Neural progenitor cell (in vitro differentiated cells): ENCODE measurements at places on chromosomes 11 and 22.

DNA sequence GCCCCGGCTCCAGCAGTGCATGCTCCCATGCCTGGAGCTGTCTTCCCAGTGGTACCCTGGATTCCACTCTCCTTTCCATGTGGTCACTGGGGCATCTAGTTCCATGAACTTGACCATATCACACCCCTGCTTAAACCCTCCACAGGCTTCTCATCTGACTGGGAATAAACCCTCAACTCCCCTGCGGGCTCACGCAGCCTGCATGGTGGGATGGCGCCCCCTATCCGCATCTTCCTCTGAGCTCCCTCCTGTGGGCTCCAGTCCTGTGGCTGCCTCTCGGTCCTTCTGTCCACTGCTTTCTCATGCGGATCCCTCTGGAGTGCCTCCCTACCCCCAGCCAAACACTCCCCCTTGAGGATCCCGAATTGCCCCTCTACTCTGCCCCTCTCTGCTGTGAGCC lies 41.4 kb upstream of the TTLL12 start:
- peak; percentile 57 for DNase-seq

DNA sequence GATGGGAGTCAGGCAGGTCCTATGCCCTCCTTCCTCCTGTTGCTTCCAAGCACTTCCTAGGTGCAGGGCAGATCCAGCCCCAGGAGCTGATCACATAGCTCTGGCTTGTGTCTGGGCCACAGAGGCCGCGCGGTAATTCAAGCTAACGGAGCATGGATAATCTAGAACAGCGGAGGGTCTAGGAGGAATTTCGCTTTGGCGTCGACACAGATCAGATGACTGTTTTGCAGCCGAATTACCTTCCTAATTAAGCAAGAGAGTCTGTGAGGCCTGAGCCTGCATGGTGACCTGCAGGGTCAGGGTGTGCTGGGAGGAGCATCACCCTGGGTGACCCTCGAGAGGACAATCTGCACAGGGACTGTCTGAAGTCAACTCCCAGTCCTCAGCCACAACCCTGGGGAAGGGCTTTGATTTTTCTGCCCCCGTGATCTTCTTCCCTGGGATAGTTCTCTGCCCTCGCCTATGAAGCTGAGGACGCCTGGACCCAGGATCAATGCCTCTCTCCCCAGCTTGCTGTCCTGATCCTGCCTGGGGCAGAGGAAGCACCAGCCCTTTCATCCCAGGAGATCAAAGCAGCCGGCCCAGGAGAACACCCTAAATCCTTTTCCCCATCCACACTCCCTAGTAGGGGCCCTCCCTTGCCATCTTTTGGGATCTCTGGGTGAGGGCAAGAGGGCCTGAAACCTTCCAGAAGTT lies 11.0 kb downstream of the NECTIN1 start:
- DNase-seq = peak; percentile 93

DNA sequence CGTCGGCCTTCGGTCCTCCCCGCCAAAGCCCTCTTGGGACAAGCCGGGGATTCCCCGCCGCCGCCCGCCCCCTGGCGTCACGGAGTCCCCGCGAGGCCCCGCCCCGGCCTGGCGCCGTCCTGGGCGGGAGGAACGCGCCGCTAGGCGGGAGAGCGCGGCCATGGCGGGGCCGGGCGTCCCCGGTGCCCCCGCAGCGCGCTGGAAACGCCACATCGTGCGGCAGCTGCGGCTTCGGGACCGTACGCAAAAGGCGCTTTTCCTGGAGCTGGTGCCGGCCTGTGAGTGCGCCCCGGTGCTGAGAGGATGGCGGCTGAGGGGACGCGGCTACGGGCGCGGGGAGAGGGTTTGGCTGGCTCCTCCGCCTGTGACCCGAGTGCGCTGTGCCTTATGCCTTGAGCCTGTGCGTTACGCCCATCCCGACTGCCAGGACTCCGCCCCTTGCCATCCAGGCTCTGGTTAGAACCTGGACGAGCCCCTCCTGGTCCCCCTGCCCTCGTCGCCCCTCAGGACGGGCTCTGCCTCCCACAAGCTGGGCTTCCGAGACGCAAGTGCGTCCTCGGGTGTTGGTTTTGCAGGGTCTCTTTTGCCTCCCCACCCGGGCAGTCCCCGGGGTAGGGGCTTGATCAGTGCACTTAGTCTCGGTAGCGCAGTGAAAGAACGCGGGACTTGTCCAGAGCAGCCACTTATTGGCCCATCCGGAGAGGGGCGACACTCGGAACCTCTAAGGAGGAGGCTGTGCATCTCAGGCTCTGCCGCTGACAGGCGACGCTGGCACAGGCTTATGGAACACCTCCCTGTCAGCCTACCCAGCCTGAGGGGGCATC lies at the start of gene ATG16L2:
Gene ATG16L2, plus strand, starts transcription at position 126 of the 824 bp plus-strand sequence. Its CDS starts 35 bp downstream, at position 161.
- DNase-seq = peak; percentile 96

DNA sequence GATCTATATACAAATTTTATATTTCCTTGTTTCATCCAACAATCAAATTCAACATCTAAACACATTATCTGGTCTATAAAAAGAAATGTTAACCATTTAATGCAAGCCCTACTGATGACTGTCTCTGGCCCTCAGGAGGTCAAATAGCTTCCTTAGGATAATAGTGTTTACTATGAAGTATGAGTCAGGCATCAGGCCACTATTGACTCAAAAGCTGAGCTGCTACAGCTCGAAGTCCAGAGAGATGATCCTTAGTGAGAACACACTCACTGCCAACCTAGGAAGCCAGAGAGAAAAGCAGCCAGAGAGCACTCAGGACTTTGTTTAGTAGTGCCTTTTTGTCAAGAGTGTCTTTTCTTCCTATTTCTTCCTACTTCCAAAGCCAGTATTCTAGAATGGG lies 171.8 kb downstream of the SOX6 start:
- DNase-seq = no peak

- no peak for DNase-seq
Measured at GRCh38 chr11:439315-440064, 2.3 kb downstream of the ANO9 start.

DNA sequence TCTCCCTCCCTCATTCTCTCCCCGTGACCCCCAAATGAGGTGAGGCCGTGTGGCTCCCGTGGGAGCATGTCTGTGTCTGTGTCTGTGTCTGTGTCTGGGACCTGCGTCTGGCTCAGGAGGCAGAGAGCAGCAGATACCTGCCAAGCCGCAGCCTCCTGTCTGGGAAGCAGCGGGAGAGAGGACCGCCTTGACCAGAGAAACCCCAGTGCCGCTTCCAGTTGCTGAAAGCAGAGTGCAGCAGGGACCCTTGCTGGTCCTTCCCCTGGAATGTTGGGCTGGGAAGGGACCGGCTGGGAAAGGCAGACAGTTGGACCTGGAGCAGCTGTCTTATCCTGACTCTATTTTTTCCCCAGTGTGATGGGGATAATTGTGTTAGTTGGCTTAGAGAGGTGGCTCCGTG lies 525 bp downstream of the CSDC2 start:
- DNase-seq = peak; percentile 40

- no peak for DNase-seq
Measured at GRCh38 chr11:86212019-86212611, 32.4 kb upstream of the EED start.

DNA sequence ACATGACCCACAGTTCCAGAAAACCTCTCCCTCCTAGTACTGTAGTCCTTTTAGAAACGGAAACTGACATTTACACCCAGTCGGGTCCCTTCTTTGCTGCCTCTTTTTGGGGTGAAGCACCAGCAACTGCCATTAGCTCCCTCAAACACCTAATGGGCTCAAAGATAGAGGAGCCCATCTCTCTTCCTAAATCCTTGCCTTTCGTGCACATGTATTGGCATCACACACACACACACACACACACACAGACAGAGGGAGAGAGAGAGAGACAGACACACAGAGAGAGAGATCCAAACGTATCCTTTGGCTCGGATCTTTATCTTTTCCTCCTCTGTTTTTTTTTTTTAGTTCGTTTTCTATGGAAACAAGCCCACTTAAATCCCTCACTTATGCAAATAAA lies 716 bp downstream of the GRM5 start:
- no peak for DNase-seq

- no peak for DNase-seq
Measured at GRCh38 chr11:108608548-108608947, 15.0 kb upstream of the EXPH5 start.

DNA sequence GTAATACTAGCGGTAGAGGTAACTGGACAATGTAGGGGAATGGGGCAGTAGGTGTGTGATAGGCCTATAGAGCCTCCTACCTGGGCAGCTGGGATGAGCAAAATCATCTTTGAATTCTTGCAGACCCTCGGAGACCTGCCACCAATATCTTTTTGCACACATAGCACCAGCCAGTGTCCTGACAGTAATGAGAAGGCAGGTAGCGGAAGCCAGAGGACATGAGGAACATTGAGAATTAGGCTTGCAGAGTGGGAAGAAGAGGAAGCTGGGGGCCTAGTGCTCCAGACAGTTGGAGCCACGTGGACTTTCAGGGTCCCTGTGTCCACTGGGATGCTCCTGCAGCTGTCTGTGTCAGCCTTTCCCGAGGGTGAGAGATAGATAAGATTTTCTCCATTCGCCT lies 17.2 kb upstream of the SYT13 start:
- no peak for DNase-seq

DNA sequence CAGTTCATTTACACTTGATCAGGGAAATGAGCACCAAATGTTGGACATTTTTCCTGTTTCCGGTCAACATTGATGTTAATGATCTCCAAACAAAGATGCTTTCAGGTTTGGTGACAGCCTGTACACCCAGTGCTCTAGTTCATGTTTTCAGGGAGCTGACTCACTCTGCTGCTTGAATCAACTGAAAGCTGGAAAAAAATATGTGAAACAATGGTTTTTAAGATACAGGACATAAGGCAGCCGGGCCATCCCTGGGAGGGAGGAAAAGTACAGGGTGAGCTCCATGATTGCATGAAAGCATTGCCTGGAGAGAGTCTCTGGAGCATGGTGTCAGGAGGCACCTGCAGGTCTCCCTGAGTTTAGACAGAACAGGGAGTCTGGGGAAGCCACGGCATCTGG lies 259.6 kb downstream of the TBC1D22A start:
- DNase-seq = no peak

- no peak for DNase-seq
Measured at GRCh38 chr11:92540096-92540495, 315.5 kb downstream of the FAT3 start.

- peak; percentile 55 for DNase-seq
Measured at GRCh38 chr22:22692707-22693530, 48.5 kb downstream of the GGTLC2 start.

DNA sequence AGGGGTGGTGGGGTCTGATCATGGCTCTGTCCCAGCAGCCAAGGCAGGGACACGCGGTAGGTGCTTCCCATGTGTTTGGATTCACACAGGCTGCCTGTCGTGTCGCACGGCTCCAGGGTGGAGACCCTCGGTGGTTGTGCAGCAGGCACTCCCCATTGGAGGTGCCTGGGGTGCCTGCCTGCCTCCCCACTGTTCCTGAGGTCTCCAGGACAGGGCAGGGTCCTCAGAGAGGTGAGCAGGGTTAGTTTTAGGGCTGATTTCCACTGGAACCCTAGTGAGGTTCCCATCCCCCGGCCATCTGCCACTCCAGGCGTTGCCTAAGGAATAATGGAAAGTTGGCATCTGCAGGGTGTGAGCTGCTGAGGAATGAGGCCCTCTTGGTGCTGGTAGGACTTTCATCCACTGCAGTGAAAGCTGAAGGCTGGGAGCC lies 32.3 kb downstream of the OSBPL5 start:
- no peak for DNase-seq

DNA sequence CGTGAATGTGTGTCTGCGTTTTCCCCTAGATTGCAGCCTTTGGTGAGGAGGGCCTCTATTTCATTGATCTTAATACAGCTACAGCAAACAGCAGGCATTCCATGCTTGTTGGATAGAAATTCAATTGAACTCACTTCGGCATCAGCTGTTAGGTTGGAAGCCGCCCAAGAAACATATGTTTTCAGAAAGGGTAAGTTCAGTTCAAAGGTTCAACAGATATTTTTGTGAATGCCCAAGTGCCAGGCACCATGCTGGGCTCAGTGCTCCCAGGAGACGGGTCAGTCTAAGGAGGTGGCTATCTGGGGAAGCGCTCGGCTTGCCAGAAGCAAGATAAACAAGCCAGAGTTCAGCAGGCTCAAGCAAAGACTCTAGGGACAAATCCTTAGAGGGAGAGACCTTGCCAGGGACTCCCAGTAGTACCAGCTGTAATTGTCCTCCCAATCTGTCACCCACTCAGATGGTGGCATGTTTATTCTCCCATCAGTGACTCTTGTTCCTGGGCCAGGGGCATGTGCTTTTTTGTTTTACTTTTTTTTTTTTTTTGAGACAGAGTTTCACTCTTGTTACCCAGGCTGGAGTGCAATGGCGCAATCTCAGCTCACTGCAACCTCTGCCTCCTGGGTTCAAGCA lies 64.5 kb upstream of the LARGE1 start:
- no peak for DNase-seq

- no peak for DNase-seq
Measured at GRCh38 chr11:6932145-6932544, 5.9 kb downstream of the ZNF215 start.

- DNase-seq = no peak
Measured at GRCh38 chr22:30253205-30253852, 6.8 kb upstream of the LIF start.

DNA sequence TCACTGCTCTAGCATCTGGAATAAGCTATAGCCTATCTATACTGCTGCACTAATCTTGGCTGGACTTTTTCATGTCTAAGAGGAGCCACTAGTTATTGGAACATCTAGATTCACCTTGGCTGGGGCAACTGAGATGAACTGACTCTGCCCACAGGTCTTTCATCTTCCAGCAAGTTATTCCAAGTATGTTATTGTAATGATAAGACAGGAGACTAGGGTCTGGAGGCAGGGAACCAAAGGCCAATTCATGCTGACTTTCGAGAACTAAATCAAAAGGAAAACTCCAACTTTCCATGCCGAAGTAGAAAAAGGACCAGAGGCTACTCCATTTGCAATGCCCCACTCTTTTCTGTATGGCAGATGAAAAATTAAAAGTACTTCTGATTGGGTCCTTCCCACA lies 1243.0 kb upstream of the RAG2 start:
- no peak for DNase-seq

GRCh38 chr11:117458275-117459122 lies 130.8 kb downstream of the CEP164 start:
- DNase-seq = no peak

GRCh38 chr11:34514597-34514996 lies 1.0 kb upstream of the ELF5 start:
- DNase-seq = no peak

DNA sequence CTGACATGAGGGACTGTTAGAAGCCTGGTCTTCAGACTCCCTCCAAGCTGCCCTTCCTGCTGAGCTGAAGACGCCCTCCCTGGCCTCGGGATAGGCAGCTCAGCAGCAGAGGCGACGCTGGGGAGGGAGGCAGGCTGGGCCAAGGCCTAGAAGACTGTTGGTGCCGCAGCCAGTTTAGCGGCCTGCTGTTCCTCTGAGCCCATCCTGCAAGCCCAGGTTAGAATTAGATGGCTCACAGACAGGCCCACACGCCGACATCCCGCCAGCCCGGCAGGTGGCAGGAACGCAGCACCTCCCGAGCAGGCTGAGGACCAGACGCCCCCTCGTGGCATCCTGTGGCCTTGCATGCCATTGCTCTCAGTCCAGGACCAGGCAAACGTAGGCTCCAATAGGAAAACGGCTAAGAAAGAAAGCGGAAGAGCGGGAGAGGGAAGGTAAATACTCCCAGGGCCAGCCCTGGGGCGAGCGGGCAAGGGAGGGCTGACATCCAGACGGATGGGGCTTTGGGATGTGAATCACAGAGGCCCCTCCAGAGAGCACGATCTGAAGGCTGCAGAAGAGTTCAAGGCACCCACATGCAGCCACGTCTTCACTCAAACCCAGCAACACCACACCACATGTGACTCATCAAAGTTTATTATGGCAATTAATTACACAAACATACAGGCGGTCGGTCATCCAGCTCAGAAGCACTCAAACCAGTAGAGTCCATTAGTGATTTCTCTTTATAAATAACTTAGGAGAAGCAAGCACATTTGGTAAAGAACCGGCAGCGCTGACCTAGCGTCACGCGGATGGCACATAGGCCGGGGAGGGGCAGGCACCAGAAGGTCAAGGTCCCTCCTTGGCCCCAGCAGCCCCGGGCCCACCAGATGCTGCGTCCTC lies 27.6 kb downstream of the CD5 start:
- DNase-seq = peak; percentile 94
